ENCODE measurements at places on chromosomes 3 and 15.

DNA sequence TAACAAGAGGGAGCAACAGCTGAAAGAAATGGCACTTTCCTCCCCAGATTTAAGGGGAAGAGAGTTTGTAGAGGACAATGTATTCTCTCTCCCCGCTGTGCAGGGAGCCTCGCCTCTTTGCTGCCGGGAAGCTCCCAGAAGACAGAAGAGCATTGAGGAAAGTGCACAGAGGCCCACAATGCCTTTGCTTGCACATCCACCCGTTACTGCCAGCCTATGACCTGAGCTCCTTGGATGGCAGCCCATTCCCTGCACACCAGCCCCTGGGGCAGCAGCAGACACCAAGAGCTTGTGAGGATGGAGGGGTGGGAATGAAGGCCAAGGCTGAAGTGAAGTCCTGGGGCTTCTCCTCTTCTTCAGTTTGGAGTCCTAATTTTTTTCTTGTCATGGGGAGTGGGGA is 67.0 kb downstream of the CLDN11 start:
- DNase-seq = no peak

- DNase-seq = no peak
These were observed 577.7 kb upstream of the ADAMTS9 start for GRCh38 chr3:65265511-65265910.

GRCh38 chr15:49645941-49646340 is 25.1 kb downstream of the DTWD1 start:
- DNase-seq = no peak

DNA sequence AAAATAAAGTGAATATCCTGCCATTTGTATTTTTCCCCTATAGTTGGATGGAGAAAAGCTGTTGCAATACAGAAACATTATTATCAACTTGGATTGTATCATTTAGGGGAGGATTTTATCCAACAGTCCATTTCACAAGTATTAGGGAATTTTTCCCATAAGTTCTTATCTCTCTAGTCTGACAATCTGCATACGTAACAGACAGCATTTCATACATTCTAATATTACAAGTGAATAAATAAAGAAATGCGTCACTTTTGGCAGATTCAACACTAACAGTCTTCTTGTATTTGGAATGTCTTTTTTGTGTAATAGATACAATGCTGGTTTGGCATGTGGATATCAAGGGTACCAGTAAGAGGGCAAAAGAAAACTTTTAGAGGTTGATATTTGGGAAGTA is 795.3 kb upstream of the ARRDC4 start:
- no peak for DNase-seq

DNA sequence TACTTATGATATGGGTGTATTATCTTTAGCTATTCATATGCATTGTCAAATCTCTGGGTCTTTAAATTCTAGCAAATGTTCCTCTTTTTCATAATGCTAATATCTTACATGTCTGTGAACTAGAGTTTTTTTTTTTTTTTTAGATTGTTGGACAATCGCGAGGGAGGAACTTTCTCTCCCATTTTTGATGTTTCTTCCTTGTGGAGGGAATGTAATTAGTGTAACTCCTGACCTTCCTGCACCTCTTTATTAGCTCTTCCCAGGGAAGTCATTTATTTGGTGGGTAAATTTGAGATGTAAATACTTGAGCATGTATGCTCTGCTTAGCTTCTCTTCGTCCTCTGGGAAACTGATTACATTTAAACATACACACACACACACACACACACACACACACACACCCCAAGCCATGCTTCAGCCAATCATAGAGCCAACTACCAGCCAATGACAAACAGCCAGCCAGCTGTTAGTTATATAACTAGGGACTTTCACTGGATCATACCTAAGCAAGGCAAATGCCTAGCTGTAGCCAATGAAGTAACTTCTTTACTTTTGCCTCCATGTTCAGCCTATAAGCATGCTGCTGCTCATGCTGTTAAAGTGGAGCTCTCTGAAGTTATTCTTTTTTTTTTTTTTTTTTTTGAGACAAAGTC is 8.3 kb upstream of the USP8 start:
- no peak for DNase-seq

DNA sequence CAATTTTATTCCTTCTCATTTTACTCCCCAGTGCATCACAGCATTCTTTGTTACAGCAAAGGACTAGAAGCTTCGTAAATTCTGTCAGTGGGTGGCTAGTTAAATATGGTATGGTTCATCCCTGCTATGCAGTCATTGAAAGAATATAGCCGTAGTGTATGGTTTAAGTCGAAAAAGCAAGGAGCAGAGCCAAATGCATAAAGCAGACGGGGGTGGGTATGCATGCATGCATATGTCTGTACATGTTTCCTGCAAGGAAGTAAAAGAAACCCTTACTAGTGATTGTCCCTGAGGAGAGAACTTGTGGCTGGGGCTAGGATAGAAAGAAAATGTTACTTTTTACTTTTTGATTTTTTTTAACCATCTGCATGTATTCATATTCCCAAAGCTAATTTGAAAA is 19.9 kb downstream of the RBP2 start:
- no peak for DNase-seq

GRCh38 chr15:41494922-41495735 is 1.5 kb downstream of the ITPKA start:
- no peak for DNase-seq

- DNase-seq = no peak
These were observed 28.3 kb downstream of the CYP19A1 start for GRCh38 chr15:51310064-51310463.

GRCh38 chr3:14267976-14268375 is 89.4 kb downstream of the LSM3 start:
- no peak for DNase-seq

GRCh38 chr3:189962466-189962865 is 158.2 kb downstream of the P3H2 start:
- no peak for DNase-seq

- no peak for DNase-seq
These were observed 289.9 kb downstream of the GAP43 start for GRCh38 chr3:115913069-115913686.

- no peak for DNase-seq
These were observed 13.5 kb upstream of the IMPG2 start for GRCh38 chr3:101333883-101334282.

GRCh38 chr3:56471771-56472170 is 3.5 kb upstream of the ERC2 start:
- no peak for DNase-seq

- DNase-seq = no peak
These were observed 88.5 kb upstream of the ABHD17C start for GRCh38 chr15:80606511-80607071.

- DNase-seq = no peak
These were observed 108.5 kb downstream of the LRRC28 start for GRCh38 chr15:99359769-99360168.

- no peak for DNase-seq
These were observed 36.6 kb upstream of the ARID3B start for GRCh38 chr15:74504418-74504817.

Measured in stimulated activated CD8-positive, alpha-beta memory T cell treated with anti-CD3 and anti-CD28 coated beads, Interleukin-4, amount 100 ng/mL, for 4 hours (primary cell).